KBM-7 (cell line): ENCODE measurements at places on chromosomes 16 and 17.
A peak's percentile ranks its signal among the peaks of the same experiment; 100 is the strongest.

- DNase-seq: peak; percentile 95
These were observed 73.1 kb downstream of the KSR1 start for GRCh38 chr17:27529230-27529796.

- DNase-seq: no peak
These were observed 119.6 kb upstream of the ZNF750 start for GRCh38 chr17:82959242-82959930.

DNA sequence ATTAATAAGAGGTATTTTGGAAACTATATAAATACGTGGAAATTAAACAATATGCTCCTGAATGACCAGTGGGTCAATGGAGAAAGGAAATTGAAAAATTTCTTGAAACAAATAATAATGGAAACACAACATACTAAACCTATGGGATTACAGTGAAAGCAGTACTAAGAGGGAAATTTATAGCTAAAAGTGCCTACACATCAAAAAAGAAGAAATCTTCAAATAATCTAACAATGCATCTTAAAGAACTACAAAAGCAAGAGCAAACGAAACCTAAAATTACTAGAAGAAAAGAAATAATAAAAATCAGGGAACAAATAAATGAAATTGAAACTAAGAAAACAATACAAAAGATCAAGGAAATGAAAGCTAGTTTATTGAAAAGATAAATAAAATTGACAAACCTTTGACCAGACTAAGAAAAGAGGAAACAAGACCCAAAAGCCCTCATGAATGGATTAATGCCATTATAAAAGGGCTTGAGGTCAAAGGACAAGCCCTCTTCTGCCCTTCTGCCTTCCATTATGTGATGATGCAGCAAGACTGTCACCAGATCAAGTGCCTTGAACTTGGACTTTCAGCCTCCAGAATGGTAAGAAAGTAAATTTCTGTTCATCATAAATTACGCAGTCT, 43.9 kb upstream of the ALDH3A1 start:
- no peak for DNase-seq

DNA sequence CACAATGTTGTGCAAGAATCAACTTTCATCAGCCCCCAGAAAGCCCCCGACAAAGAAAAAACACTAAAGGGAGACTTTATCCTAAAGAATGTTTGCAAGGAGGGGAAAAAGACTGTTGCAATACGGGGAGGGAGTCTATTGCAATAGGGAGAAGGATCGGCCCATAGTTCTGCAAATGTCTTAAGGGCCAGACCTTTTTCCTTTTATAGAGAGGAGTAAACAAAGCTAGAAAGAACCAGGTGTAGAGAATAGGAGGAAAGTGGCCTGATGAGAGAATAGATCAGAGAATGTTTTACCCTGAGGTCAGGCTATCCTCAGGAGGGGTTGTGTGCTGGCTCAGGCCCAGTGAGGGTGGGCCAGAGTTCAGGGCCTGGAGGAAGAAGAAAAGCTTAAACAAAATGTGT, 8.7 kb upstream of the CAVIN1 start:
- DNase-seq: no peak

DNA sequence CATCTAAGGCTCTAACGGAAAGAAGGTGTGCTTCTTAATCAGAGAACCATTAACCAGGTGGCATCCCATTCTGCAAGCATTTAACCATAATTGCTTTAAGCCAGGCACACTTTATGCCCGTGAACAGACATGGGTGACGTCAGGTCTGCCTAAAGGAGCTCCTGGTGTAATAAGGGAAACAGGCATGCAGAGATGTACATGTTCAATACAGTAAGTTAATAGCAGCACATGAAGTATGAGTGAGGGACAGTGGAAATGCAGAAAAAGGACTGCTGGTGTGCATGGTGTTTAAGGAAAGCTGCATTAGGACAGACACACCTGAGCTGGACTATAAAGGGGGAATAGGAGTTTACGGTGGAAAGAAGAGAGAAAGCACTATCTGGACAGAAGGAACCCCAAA, 18.6 kb downstream of the DYNLRB2 start:
- no peak for DNase-seq

DNA sequence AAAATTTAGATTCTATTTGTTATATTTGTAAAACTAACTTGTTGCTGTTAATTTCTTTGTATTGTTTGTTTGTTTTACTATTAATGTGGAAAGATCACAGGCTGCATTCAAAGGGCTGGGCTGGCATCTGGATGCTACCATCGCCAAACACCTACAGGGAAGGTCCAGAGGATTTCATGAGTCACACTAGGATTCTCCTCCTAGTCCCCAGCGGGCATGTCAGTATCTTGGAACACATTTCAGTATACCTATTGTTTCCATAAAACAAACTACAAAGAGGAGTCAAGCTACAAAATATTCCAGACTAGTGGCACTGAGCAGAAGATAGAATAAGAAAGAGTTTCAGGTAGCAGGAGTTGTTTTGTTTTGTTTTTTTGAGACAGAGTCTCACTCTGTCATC, 55.3 kb downstream of the NOG start:
- no peak for DNase-seq

- DNase-seq: peak; percentile 90
These were observed at the start of gene TP53 for GRCh38 chr17:7687072-7687907. Gene TP53, minus strand, starts transcription at chr17:7687490. Its CDS starts 10,896 bp downstream, at chr17:7676594.

GRCh38 chr16:11134722-11135463, 121.1 kb downstream of the SOCS1 start:
- no peak for DNase-seq

GRCh38 chr16:4407543-4408322, 8.7 kb downstream of the CORO7 start:
- no peak for DNase-seq

- DNase-seq: peak; percentile 33
These were observed 108.1 kb downstream of the SNX11 start for GRCh38 chr17:48215583-48216139.

- DNase-seq: no peak
These were observed 47.2 kb downstream of the TNRC6A start for GRCh38 chr16:24776501-24777220.

GRCh38 chr17:71085238-71086033, 916.1 kb downstream of the KCNJ2 start:
- DNase-seq: peak; percentile 26

DNA sequence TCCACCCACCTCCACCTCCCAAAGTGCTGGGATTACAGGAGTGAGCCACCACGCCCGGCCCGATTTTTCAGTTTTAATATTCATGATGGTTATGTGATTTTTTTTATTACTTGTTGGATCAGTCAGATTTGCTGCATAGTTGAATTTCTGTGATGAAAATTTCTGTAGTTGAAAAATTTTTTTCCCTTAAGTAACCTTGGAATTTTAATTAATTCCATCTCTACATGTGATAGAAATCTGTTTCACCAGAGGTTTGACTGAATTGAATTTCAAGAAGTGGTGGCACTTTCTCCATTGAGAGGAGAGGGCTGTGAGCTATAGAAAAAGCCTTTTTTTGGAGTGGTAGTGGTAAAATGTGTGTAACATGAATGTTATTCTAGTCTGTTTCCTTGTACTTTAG, 24.7 kb downstream of the WIPF2 start:
- no peak for DNase-seq
